Stimulated activated CD4-positive, alpha-beta T cell treated with anti-CD3 and anti-CD28 coated beads, TNF-alpha, amount 100 ng/mL, for 48 hours (primary cell): ENCODE measurements at places on chromosomes 2 and 18.
A peak's percentile ranks its signal among the peaks of the same experiment; 100 is the strongest.

- peak; percentile 42 for DNase-seq
Measured at GRCh38 chr2:113080134-113080533, 12.4 kb downstream of the IL1F10 start.

GRCh38 chr2:107728586-107728985 is 98.1 kb upstream of the RGPD4 start:
- no peak for DNase-seq

DNA sequence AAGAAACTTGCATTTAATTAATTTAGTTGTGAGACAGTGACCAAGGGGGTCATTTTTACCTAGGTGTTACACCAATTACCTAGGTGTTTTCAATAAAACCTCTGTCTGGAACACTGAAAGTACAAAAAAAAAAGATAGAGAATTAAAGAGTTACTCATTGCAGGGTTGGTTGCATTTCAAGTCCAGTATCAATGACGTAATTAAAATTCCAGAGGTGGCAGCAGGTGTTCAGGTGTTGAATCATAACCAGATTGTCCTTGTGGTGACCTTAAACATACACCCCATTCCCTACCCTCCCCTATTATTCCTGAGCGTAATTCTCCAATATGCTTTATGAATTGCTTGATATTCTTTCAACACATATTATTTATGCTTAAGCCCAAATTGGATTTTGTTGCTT is 352.0 kb upstream of the SLC8A1 start:
- no peak for DNase-seq

GRCh38 chr18:23401400-23402347 is 51.4 kb upstream of the RIOK3 start:
- DNase-seq, result no peak

- DNase-seq, result no peak
Measured at GRCh38 chr2:109134741-109135358, 5.8 kb downstream of the SH3RF3 start.

- DNase-seq, result no peak
Measured at GRCh38 chr2:72040629-72041571, 106.8 kb downstream of the CYP26B1 start.
